ENCODE measurements at places on chromosomes 5 and 9. TPM values are rescaled to one million over a fixed set of nuclear protein-coding genes. Genes with fewer than 3 reads are reported as not detected.

Gene CDX1
- total RNA-seq, result 0.12 TPM

Gene TNC
- 48.6 TPM for total RNA-seq

Gene GDA
- under 0.01 TPM for total RNA-seq

Gene FGF10
- 3.0 TPM for total RNA-seq

Gene NPR3
- 24.3 TPM for total RNA-seq

Gene CCDC187
- total RNA-seq, result under 0.01 TPM

Gene PTGES2
- 76.8 TPM for total RNA-seq

Gene IFNA21
- not detected for total RNA-seq

Gene SKIC3
- total RNA-seq, result 158 TPM

Gene CMYA5
- 0.26 TPM for total RNA-seq

Gene FOXI1
- not detected for total RNA-seq

Gene POU4F3
- not detected for total RNA-seq

Gene NLN
- 22.3 TPM for total RNA-seq

Gene TRIM7
- total RNA-seq, result 10.5 TPM

Gene GALNT12
- 12.9 TPM for total RNA-seq

Gene CERT1
- total RNA-seq, result 32.1 TPM

Gene DOCK2
- total RNA-seq, result 0.13 TPM

Gene PCDHA12
- 0.06 TPM for total RNA-seq

Gene PBX3
- 27.2 TPM for total RNA-seq

Gene PCDHB2
- 1.7 TPM for total RNA-seq

Gene MELK
- total RNA-seq, result 26.2 TPM

Gene FOXD4
- 0.06 TPM for total RNA-seq

Gene PPP2R2B
- total RNA-seq, result 0.79 TPM

Gene PDCD1LG2
- 13.0 TPM for total RNA-seq

Gene RANBP3L
- total RNA-seq, result 0.31 TPM

Gene RAD1
- 23.6 TPM for total RNA-seq

Gene ADRB2
- 3.7 TPM for total RNA-seq

Gene PCDHA6
- 0.26 TPM for total RNA-seq

Gene CCDC112
- total RNA-seq, result 5.4 TPM

Gene KIAA1958
- total RNA-seq, result 0.66 TPM

Gene PCDHA1
- total RNA-seq, result under 0.01 TPM

Gene SGCD
- total RNA-seq, result 16.9 TPM

Gene CEP120
- total RNA-seq, result 12.7 TPM

Gene TPPP
- total RNA-seq, result 0.93 TPM

Gene TAF1L
- under 0.01 TPM for total RNA-seq

All from aortic smooth muscle cell (primary cell).